ENCODE measurements at places on chromosomes 5 and 9.
A peak's percentile ranks its signal among the peaks of the same experiment; 100 is the strongest.

DNA sequence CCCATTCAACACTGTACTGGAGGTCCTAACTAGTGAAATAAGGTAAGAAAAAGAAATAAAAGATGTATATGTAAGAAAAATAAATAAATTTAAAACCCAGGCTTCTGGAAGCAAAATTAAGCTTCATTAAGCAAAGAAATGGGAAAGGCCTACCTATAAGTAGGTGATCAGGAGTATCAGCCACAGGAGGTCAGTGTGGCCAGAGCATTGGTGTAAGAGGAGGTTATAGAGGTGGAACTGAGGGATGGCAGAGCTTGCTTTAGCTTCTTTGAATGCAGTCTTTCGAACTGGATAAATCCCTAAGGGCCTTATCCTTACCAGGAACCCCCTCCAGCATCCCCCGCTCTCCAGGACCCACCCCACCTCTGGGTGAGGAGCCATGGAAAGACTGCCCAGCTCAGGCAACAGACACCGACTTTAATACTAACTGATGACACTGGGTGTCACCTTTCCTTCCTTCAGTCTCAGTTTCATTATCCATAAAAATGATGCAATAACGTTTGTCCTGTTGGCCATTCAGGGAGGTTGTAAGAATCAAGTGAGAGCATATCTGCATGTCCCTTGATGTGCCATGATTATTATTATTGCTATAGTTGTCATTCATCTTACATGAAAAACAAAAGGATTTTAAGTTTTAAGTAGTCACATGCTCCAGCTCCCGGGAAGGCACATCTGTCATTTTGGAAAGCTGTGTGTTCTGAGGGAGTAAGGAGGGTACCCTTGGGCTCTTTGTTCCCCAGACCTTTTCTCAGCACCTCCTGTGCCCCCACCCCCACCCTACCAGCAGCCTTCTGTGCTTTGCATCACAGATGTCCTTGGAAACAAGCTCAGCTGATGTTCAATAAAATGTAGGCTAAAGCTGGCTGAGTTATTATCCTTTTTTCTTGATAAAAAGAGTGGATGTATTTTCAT lies 50.8 kb upstream of the CTNNA1 start:
- no peak for DNase-seq

DNA sequence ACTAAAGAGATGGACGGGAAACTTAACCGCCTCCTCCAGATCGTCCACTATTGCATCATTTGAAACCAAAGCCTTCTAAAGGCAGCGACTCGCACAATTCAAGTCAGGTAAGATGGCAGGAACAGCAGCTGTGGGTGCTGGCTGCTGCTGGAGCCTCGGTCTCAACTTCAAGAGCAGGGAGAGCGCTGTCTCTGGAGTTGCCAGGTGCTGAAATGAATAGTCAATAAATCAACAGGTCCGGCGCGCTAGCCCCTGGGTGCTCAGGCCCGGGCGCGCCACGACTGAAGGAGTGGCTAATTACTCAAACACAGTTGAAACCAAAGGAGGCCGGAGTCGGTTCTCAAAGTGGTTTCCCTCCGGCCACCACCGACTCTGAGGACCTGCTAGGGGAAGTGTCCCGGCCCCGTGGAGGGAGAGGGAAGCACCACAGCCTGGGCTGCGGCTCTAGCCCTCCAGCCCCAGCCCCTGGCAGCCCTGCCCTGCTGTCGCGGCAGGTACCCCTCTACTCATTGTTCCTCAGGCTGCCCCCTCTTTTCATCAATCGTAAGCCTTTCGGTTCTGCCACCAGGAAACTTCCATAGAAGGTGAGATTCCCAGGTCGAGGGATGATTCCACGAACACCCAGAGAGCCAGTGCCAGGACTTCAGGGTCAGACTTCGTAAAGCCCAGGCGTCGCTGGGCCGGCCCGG lies 804 bp downstream of the TTC39B start:
- DNase-seq, result peak; percentile 55

GRCh38 chr5:132049093-132049492 lies 11.4 kb upstream of the IL3 start:
- DNase-seq, result peak; percentile 2

- DNase-seq, result no peak
These were observed 14.5 kb downstream of the PHF19 start for GRCh38 chr9:120862452-120862851.

GRCh38 chr5:1445689-1446601 lies 705 bp upstream of the SLC6A3 start:
- DNase-seq, result peak; percentile 60

DNA sequence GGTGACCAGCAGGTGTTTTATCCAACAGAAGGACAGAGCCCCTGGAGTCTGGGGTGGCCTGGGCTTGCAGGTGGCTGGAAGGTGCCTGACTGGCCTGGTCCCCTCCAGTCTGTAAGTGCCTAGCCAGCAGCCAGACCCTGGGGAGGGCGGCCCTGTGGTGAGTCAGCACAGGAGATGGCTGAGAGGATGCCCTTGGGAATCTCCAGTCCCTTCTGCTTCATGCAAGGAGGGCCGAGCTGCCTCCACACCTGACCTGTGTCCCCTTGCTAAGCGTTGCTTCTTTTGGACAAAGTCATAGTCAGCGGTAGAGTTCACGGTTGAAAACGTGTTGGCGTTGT lies 20.2 kb downstream of the OBP2B start:
- no peak for DNase-seq

GRCh38 chr9:112135706-112136105 lies 39.4 kb downstream of the SUSD1 start:
- DNase-seq, result no peak

DNA sequence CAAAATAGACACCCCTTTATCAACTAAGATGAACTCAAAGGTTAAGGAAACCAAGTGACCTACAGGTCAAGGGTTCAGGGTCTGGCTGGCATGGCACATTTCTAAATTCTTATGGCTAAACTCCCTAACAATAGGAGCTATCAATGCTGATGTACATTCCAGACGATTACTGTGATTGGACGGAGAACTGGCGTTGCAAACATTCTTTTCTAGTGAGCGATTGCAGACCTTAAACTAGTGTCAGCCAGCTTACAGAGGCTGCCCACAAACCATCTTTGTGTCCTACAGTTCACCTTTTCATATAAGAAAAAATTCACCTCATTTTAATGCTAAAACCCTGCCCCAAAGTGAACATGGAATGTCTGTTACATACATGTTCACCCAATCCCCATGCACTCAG lies 382.9 kb downstream of the MAT2B start:
- no peak for DNase-seq

DNA sequence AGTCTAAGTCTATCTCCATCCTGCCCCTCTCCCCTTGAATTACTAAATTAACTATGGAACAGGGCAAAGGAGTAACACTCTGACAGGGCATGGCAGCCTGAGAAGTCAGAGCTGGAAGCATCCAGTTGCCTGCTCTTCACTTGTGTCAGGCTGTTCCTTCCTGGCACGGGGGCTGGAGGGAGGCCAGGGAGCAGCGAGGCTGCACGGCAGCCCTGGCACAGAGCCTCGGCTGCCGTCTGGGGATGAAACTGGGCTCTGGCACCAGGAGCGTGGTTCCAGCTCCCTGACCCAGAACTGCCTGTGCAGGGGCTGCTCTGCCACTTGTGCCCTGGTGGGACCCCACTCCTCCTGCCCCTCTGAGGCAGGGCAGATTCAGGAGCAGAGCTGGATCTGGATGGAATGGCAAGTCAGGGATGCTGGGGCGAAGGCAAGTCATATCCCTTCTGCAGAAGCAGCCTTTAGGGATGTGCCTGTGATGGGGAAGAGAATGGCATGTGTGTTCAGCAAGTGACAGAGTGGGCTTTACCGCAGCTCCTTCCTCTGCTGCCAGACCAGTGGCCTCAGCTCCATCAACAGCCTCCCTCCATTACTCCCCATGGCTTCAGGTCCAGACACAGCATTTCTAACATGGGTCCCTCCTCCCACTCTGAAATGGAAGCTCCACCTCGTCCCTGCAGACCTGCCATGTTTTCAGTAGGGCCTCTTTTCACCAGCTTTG lies 42.2 kb upstream of the PDE8B start:
- no peak for DNase-seq

GRCh38 chr5:161966564-161966963 lies 101.0 kb upstream of the GABRG2 start:
- DNase-seq, result peak; percentile 35

DNA sequence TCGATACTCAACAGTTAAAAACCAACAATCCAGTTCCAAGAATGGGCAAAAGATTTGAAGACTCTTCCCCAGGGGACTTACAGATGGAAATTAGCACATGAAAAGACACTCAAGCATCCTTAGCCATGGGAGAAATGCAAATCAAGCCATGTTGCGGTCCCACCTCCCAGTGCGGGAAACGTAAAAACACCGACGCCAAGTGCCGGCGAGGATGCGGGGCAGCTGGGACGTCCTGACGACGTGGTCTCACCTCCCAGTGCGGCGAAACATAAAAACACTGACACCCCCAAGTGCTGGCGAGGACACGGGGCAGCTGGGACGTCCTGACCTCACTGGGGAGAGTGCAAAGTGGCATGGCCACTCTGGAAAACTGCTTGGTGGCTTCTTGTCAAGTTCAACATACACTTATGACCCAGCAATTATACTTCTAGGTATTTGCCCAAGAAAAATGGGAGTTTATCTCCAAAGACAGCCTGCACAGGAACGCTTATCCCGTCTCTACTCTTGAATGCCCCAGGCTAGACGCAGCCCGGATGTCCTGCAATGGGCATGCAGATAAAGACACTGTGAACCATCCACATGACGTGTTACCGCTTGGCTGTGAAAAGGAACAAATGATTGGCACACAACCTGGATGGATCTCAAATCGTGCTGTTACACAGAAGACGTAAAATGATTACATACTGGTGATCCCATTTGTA lies 60.1 kb upstream of the UBAC1 start:
- DNase-seq, result no peak

- no peak for DNase-seq
These were observed 201.0 kb downstream of the IRX2 start for GRCh38 chr5:2550509-2550908.

DNA sequence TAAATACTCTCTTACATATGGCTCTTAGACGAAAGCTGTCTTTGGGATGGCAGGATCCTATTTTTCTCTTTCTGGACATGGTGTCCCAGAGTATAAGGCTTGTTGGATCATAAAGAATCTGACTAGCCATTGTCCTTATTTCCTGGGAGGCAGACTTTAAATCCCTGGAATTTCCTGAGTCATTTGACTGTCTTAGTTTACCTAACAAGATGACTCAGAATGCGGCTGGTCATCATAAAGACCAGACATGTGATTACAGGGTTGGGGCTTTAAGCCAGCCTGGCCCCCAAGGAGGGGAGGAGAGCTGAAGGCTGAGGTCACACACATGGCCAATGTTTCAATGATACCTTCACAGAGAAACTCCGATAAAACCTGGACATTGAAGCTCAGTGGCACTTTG lies 37.2 kb downstream of the FAM240B start:
- peak; percentile 29 for DNase-seq

- DNase-seq, result no peak
These were observed 18.5 kb downstream of the JADE2 start for GRCh38 chr5:134543820-134544614.

- DNase-seq, result no peak
These were observed 114.6 kb upstream of the MAP3K1 start for GRCh38 chr5:56700711-56701110.

DNA sequence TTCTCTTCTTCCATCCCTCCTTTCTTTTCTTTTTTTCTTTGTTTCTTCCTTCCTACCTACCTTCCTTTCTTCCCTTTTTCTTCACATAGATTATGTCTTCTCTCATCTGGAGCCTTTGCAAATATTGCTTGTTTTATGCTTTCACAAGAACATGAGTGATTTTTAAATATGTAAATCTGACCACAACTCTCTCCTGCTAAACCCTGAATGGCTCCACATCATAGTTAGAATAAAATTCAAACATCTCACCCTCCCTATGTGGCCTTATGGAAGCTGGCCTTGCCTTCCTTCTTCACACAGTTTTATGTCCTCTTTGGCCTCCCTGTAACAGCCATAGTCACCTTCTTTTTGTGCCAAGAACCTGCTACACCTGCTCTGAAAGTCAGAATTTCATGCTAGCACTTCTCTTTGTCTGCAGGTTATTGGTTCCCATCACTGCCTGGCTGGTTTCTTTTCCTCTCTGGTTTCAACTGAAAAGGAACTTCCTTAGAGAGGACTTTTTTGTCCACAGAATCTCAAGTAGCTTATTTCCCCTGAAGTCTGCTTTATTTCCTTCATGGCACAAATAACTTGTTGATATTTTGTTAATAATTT lies 114.3 kb upstream of the TNC start:
- no peak for DNase-seq

- no peak for DNase-seq
These were observed 22.6 kb downstream of the SEMA5A start for GRCh38 chr5:9523090-9523823.

DNA sequence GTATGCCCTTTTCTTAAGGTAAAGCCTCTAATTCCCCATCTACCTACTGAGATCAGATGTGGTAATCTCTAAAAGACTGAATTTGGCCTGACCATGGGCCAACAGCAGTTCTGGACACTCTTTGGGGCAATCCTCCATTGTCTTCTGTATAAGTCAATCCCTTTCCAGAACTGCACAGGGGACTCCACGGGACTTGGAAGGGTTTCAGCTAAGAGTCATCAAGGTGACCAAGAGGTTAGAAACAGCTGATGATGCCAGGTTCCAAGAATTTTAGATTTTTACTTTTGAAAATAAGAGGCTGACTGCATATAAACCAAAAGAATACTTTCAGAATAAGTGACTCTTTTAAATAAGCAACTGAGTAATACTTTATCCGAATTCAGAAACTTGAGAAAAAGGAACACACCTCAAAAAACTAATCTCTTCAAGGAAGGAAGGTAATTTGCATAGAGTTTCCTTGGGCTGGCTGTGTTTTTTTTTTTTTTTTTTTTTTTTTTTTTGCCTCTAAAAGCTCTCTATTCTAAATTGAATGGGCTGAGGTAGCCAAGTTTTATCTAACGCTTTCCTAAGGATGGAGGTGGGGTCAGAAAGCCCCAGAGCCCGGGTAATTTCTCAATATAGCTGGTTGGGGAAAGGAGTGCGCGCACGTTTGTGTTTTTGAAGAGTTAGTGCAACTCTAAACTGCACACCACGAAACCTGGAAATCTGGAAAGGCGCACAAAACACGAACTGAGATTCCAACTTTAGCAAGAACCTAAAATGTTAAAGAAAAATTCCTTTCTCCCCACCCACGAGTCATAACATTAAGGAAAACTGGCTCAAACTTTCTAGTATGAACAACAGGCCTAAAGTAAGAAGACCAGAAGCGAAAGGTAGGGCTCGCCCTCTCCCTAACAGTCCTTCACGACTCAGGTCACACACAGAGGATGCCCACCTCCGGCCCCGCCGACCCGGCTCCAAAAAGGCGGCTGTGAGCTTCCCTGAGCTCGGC lies 1.3 kb downstream of the VCP start:
- no peak for DNase-seq

GRCh38 chr5:149464796-149465489 lies 85.9 kb upstream of the IL17B start:
- no peak for DNase-seq

DNA sequence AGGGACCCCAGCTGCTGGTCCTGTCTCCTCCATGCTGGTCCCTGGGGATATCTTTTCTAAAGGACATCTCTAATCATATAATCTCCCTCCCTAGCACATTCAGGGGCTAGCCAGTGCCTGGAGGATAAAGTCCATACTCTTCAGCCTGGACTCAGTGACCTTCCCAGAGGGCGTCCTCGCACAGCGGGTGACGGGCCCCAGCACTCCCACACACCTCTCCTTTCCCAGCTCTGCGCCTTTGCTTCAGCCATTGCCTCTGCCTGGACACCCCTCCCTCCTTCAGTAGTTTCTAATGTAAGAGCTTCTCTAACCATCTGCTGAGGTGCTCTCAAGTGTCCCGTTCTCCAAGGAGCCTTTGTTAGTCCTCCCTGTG lies 15.2 kb upstream of the TNIP1 start:
- DNase-seq, result no peak

Measured in iPS-NIHi11 (cell line).